M059J (cell line): ENCODE measurements at places on chromosomes 11 and 22. TPM values are rescaled to one million over a fixed set of nuclear protein-coding genes. Genes with fewer than 3 reads are reported as not detected.

DNA sequence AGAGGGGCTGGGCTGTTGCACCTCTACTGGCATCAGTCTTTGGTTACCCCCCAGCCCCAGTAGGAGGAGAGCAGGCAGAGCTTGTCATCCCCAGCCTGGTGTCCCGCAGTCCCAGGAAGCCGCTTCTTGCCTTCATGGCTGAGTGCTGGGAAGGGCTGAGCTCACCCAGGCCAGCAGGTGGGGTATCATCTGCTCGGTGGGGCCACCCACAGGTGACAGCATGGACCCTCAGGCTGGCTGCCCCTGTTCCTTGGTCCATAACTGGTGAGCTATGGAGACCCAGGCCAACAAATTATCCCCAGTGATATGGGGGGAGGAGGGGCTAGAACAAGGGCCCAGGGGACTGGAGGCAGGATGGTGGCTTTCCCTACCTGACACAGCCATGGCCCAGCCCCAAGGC is 6.5 kb upstream of the RHOD start:
- no peak for DNase-seq

GRCh38 chr11:96149743-96150555 is 193.0 kb downstream of the MAML2 start:
- peak; percentile 83 for DNase-seq

- DNase-seq = peak; percentile 38
Measured at GRCh38 chr11:46338636-46338987, 8.7 kb upstream of the DGKZ start.

CASP5 gene
- not detected in 2 replicates for total RNA-seq

TEX12 gene
- 0.22 TPM in 1 of 2 replicates, not detected in the other for total RNA-seq

- DNase-seq = no peak
Measured at GRCh38 chr11:103844327-103845215, 191.9 kb upstream of the DDI1 start.

- DNase-seq = no peak
Measured at GRCh38 chr22:23033116-23033905, 37.0 kb upstream of the GNAZ start.

DNAJB7 gene
- total RNA-seq = not detected in 2 replicates

MPZL3 gene
- 5.7 and 8.7 TPM in 2 replicates for total RNA-seq
